ENCODE measurements at places on chromosomes 2 and 18. TPM values are rescaled to one million over a fixed set of nuclear protein-coding genes. Genes with fewer than 3 reads are reported as not detected.

The CCDC121 gene
- 2.7 TPM for total RNA-seq

The DNPEP gene
- total RNA-seq = 42.3 TPM

The VWC2L gene
- not detected for total RNA-seq

The LTBP1 gene
- total RNA-seq = 398 TPM

The MROH2A gene
- not detected for total RNA-seq

The IL1RN gene
- total RNA-seq = not detected

The MPV17 gene
- 57.6 TPM for total RNA-seq

The UGT1A10 gene
- not detected for total RNA-seq

The CCL20 gene
- total RNA-seq = 0.45 TPM

GRCh38 chr2:179226961-179227259, 37.7 kb downstream of the SESTD1 start:
- DNase-seq = no peak

DNA sequence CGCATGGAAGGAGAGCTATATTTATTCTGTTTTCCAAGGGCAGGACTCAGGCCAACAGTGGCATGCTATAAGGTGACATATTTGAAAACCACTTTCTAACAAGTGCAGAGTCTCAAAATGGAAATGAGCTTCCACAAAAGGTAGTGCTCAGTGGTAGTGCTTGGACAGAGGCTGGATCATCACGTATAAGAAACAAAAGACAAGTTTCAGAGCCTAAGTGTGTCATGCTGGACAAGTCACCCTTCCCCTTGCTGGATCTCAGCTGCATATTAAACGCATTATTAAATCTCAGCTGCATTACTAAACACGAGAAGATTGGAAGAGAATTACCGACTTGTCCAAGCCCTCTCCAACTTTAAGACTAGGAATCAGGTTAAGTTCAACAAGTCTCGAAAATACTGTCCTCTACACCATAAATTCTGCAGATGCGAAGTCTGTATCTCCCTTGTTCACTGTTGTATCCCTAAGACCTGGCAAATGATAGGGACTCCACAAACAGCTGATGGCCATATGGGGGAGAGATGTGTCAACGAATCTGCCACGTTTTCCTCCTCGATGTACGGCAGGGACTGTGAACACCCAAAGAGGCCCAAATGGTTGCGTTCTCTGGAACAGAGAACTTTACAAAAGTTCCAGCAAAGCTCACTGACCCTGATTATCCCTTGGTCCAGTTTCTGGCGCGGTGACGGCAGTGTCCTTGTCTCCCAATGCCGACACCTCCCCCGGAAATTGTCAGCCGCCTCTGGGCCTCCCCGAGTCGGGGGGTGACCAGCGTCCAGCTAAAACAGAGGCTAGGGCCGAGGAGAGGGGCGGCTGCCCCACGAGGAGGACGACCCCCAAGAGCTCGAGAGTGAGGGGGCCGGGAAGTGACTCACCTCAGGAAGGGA, 611 bp downstream of the NOL10 start:
- no peak for DNase-seq

DNA sequence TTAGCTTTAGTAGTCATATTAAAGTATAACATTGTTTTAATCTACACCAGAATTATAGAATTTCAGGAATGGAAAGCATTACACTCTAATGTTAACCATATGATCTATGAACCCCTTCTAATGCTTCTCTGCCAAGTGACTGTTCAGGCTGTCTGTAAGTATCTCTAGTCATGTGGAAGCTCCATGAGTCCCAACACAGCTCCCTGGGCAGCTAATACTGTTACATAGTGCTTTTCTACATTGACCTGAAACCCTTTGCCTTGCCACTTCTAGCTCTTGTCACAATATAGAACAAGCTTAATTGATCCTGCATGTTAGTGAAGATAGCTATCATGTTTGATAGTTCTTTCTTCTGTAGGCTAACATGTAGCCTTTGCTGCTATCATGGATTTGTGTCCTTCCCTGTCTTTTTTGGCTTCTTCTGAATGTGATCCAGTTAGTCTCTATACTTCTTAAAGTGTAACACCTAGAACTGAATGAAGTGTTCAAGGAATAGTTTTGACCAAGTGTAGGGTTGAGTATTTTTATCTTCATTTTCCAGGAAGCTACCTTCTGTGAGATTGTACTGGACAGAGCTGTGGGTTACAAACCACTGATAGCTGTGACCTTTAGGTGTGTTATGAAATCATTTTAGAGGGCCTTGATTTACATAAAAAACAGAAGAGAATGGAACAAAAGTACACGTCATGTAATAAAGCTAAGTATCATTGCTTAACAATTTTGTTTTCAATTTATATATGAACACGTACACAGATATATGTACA, 23.7 kb downstream of the BABAM2 start:
- no peak for DNase-seq

GRCh38 chr18:62714671-62715435, 488 bp upstream of the PHLPP1 start:
- peak; percentile 100 for DNase-seq

DNA sequence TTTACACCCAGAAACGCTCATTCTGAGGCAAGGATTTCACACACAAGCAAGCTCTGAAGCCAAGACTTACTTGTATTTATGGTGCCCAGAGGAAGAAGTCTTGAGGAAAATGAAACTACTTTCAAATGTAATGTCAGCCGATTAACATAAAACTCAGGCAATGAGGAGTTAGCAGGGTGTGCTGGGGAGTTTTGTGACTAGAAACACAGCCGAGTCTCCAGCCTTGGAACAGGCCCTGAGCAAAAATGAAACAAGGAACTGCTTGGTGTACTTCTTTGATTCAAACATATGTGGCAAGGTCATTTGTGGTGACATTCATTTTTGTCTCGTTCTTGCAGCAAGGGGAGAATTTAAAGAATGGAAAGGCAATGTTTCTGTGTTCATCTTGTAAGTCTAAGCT, 4.5 kb downstream of the DYTN start:
- no peak for DNase-seq

- DNase-seq = no peak
Observed at GRCh38 chr2:55934337-55934736, 10.8 kb upstream of the EFEMP1 start.

DNA sequence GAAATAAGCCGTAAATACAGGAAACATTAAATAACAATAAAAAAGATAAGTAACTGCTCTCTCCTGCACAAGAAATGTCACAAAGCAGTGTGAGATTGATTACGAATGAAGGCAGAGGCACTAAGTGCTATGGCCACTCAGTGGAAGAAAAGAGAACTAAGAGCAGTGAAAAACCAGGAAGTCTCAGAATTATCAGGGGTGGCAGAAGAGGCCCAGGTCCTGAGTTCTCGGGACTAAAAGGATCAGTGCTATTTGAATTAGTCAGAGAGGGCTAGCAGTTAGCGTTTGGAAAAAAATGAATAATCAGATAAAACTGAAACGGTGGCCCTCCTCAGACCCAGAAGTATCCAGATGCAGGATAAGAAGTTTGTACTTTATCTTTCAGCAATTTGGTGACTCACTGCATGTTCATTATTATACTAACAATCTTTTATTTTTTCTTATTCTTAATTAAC, 367.1 kb downstream of the ZEB2 start:
- no peak for DNase-seq

GRCh38 chr2:19357402-19358241, 801 bp downstream of the OSR1 start:
- peak; percentile 78 for DNase-seq

- no peak for DNase-seq
Observed at GRCh38 chr2:218294430-218295022, 2.2 kb upstream of the TMBIM1 start.

DNA sequence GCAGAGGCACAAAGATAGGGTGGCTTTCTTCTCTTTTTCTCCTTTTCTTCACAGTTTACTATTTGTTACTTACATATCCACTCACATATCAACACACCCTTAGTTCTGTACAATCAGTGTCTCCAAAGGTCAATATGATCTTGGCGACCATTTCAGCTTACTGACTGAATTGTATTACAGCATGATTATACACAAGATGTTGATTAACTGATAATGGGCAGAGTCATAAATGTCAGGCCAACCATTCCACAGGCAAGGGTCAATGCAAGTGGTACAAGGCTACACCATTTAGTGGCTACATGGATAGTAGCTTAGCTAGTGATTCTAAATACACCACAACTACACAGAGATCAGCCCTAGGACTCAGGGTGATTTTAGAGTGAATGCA, 20.4 kb upstream of the SP3 start:
- no peak for DNase-seq

GRCh38 chr18:37913051-37913450, 347.5 kb upstream of the CELF4 start:
- no peak for DNase-seq

- DNase-seq = no peak
Observed at GRCh38 chr18:50507120-50507590, 52.7 kb upstream of the MAPK4 start.

DNA sequence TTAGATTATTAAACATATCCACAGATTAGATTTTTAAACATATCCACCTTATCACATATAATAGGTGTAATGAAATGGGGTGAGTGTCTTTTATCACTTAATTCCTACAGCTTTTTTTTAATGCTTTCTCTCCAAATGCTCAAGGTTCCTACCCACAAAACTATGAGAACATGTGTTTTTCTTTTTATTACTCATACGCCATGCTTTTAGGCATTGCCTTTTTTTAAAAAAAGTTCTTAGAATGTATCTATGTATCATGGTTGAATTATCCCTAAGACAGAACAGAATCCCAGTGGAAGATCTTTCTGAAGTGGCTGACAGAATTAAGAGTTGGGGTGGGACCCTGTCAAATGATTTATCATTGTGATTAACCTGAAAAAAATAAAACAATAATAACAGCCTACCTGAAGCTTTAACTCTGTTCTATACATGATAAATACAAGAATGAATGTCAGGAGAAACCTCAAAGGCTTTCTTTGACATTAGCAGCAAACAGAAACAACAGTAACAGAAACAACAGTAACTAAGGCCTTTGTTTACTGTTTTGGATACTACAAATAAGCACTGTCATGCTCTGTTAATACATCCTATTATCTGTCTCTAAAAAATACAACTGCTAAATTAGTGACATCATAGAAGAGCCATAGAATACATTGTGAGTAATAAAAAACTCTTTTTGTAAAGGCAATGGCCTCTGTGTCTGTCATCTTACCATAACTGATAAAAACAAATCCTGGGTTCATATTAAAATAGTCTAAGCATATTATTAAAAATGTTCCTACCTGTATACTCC, 4.1 kb upstream of the ZNF397 start:
- DNase-seq = no peak

DNA sequence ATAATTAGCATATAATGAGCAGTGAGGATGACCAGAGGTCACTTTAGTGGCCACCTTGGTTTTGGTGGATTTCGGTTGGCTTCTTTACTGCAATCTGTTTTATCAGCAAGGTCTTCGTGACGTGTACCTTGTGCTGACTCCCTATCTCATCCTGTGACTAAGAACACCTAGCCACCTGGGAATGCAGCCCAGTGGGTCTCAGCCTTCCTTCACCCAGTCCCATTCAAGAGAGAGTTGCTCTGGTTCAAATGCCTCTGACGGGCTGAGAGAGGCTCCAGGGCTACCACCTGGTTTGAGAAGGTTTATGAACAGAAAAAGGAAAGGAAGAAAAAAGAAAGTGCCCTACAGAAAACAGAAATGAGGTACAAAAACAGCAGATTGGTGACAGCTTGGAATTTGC, 738.7 kb downstream of the SOCS6 start:
- no peak for DNase-seq
